ENCODE measurements at places on chromosomes 16 and 17.

- no peak for DNase-seq
Observed at GRCh38 chr16:77307426-77308162, 108.4 kb downstream of the SYCE1L start.

DNA sequence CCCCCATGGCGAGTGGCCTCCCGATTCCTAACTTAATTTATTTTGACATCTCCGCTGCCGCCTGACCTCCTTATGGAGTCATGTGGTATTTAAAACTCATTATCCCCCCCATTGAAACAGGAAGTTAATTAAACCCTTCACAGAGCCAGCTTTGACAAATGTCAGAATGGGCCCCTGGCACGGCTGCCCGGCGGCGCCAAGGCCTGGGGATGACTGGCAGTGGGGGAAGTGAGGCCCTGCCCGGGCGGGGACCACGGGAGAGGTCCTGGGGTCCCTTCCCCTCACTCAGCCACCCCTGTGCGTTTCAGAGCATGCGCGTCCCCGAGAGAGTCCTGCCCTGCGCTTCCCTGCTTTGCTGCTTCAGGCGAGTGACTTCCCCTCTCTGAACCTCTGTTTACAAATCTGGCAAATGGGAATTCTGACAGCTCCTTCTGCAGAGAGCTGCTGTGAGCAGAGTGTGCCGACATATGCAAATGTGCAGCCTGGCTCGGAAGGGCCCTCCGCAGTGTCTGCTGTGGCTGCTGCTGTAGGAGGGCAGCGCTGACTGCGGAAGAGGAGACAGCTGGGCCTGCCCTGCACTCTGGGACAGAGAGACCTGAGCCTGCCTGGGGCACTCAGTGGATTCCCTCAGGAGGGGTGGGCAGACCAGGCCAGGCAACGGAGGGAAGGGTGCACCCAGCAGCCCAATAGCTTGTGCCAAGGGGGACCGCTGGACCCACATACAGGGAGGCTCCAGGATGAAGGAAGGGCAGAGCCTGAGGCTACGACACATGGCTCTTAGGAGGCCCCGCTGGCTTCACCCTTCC is 4.4 kb upstream of the ZFPM1 start:
- no peak for DNase-seq

GRCh38 chr17:74601944-74602572 is 10.0 kb upstream of the CD300LD start:
- no peak for DNase-seq

DNA sequence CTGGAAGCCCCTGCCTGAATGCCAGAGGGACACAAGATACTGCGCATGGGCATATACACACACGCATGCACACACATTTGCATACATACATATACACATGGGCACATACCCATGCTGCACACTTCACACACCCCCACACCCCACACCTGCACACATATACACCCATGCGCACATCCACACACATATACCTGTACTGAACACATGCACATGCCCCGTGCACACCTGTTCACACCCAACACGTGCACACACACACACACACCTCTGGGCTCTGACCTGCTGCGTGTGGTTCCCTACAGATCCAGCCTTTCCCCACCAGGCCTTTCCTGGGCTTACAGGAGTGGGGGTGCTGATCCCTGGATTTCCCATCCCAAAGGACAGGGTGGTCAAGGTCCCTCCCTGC is 6.3 kb downstream of the SPPL2C start:
- DNase-seq: no peak

Data from hypothalamus (tissue), 51 donors.